ENCODE measurements at places on chromosomes 7 and 10.
A peak's percentile ranks its signal among the peaks of the same experiment; 100 is the strongest.

DNA sequence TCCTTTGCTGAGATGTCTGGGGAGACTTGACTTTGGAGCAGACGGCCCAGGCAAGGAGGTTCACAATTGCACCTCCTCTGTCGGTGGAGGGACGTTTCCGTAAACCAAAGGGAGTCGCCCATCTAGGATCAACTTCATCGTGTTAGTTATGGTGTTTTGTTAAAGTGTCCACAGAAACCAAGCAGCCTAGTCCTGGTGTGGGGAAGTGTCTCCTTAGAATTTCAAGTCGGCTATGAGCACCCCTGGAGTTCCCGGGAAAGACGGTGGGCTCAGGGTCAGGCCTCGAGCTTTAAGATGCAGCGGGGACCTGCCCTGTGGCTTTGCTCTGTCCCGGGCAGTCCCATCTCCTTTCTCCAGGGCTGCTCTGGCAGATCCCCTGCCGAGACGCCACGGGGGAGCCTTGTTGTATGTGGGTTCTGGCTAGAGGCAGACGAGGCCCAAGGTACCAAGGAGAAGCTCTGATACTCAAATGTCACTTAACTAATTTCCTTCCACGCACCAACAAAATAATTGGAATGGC is 319.2 kb downstream of the ADARB2 start:
- DNase-seq, result no peak

- DNase-seq, result no peak
Observed at GRCh38 chr10:810351-810846, 120.9 kb upstream of the DIP2C start.

DNA sequence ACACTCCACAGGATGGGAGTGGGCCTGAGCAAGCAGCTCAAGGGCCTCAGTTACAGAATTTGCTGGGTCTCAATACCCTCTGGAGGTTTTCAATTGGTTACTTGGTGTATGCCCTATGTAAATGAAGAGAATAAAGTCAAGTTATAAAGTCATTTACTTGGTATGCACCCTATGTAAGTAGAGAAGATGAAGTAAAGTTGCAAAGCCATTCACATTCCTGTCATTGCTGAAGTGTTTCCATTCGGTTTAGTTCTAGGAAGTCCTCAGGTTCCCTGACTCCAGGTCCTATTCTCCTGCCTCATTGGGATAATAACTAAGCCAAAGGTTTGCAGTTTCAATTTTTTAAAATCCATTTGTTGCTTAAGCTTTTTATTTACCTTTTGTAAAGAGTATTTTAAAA is 272.6 kb upstream of the NPSR1 start:
- no peak for DNase-seq

GRCh38 chr7:105765846-105766245 is 110.6 kb downstream of the ATXN7L1 start:
- DNase-seq, result no peak

- DNase-seq, result no peak
Observed at GRCh38 chr7:23474829-23475575, 4.7 kb upstream of the IGF2BP3 start.

GRCh38 chr7:32952876-32953275 is 4.4 kb upstream of the FKBP9 start:
- no peak for DNase-seq

- no peak for DNase-seq
Observed at GRCh38 chr7:925601-926000, 28.9 kb downstream of the ADAP1 start.

DNA sequence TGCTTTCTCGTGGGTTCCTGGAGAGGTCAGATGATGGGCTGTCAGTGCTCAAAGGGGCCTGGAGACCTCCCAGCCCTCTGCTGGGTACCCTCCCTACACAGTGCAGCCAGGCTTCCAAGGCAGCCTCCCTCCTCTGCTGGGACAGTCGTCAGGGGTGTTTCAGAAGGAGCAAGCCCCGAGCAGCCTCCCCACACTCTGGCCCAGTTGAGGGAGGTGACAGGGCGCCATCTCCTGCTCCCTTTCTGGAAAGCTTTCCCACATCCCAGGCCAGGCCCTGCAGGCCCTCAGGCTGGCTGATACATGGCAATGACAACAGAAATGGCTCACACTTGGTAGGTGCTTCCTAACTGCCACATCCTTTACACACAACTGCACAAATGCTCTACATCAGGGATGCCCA is 32.1 kb downstream of the KCNMA1 start:
- DNase-seq, result no peak

GRCh38 chr7:17234398-17235031 is 63.9 kb upstream of the AHR start:
- DNase-seq, result peak; percentile 12

DNA sequence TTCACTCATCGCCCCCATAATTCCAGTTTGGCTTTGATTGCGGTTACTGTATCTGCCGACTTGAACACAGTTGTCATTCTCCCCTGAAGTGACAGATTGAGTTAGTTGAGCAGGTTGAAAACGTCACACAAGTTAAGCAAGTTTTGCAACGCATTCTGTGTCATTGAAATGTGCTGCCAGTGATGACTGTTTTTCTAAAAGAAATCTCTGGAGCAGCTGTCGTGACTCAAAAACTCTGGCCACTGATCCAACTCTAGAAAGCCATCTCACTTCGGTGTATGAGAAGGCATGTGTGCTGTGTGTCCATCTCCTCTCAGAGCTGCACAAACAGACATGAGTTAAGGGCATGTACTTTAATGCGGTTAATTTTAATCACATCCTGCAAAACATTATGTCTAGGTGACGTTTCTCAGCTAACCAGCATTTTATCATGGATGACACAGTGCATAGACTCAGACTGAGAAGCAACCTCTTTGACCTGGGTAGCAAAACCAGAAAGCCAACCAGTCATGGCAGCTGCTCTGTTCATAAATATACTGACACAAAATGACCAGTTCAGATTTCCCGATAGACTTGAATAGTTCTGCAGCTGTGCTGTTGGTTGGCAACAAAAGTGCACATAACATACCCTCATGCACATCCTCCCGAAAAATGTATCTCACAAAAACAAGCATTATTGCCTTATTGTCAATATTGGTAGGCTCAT is 69.3 kb downstream of the CSTF2T start:
- no peak for DNase-seq

- DNase-seq, result no peak
Observed at GRCh38 chr10:8485032-8485431, 430.5 kb downstream of the GATA3 start.

GRCh38 chr7:18760631-18761445 is 265.3 kb downstream of the HDAC9 start:
- no peak for DNase-seq

DNA sequence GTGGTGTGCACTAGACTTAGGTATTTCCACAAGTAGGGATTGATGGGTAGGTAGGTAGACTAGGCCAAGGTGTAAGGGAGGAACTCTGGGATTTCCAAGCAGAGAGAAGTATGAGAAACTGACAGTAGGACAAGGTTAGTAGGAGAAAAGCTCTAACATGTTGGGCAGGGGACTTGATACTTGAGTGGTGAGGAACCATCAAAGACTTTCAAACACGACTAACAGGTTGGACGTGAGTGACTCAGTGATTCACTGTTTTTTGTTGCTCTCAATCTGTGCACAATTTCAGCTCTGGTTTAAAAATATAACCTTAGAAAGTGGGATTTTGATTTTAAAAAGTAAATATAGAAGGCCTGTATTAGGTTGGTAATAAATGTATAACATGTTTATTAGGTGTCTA is 44.4 kb downstream of the KLHDC10 start:
- no peak for DNase-seq

- DNase-seq, result peak; percentile 32
Observed at GRCh38 chr10:114631666-114632417, 26.2 kb downstream of the ABLIM1 start.

GRCh38 chr10:130026670-130027456 is 62.8 kb upstream of the EBF3 start:
- no peak for DNase-seq

- DNase-seq, result peak; percentile 26
Observed at GRCh38 chr7:43164757-43165156, 52.3 kb downstream of the HECW1 start.

- DNase-seq, result no peak
Observed at GRCh38 chr7:86975449-86975848, 84.0 kb downstream of the ELAPOR2 start.

GRCh38 chr10:18399158-18399557 is 252.2 kb downstream of the NSUN6 start:
- no peak for DNase-seq

All from GM12892 (cell line).